ENCODE measurements at places on chromosomes 5 and 9. TPM values are rescaled to one million over a fixed set of nuclear protein-coding genes. Genes with fewer than 3 reads are reported as not detected.

- DNase-seq, result no peak
These were observed 63.7 kb downstream of the IRX2 start for GRCh38 chr5:2687746-2688145.

DNA sequence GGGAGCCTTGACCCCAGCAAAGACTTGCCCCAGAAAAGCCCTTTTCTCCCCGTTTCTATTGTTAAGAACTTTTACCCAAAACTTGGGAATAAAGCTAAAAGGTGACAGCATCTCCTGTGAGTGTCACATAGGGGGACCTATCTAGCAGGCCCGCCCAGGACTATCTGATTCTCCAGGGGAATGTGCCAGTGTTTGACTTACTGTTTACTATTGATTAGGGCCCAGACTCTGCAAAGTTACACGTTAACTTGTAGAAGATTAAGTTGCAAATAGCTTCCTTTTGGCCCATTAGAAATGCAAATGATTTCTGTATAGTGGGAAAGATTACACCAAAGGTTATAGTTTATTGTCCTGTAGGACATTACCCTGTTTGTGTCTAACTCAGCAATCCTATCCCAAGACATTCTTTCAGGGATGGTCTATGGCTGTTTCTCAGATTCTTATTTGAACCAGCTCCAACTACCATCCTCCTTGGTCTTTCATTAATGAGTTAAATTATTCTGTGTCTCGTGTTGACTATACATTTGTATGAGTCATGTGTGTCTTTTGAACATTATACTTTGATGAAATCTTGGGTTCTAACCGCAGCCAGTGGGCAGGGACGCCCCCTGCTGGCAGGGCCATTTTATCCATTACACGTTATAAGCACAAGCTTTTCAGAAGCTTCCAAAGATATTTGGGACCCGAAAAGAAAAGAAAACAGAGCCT is 60.7 kb downstream of the HRH2 start:
- peak; percentile 18 for DNase-seq

DNA sequence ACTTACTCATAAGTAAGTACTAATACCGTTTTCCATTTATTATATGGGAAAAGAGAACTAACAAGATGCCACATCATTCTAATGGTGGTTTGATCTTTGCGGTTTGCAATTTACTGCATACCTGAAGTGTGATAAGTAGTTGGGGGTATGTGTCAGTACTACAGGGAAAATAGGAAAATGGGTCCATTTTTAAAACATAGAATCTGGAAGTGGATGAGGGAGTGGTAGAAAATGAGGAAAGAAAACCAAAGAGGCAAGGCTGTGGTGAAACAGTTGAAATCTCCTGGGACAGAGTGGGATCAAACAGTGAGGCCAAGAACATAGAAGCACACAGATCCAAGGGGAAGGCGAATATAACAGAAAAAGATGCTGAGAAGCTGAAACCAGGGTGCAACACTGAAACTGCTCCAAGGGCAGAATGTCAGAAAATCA is 6.7 kb downstream of the ADAMTSL1 start:
- DNase-seq, result no peak

GRCh38 chr9:94086486-94087345 is 2.5 kb downstream of the PTPDC1 start:
- DNase-seq, result no peak

Gene IRX1
- not detected for total RNA-seq

GRCh38 chr9:70127540-70128416 is 84.1 kb downstream of the MAMDC2 start:
- no peak for DNase-seq

GRCh38 chr5:57698802-57699201 is 216.2 kb upstream of the ACTBL2 start:
- no peak for DNase-seq

Gene TMEM252
- not detected for total RNA-seq

DNA sequence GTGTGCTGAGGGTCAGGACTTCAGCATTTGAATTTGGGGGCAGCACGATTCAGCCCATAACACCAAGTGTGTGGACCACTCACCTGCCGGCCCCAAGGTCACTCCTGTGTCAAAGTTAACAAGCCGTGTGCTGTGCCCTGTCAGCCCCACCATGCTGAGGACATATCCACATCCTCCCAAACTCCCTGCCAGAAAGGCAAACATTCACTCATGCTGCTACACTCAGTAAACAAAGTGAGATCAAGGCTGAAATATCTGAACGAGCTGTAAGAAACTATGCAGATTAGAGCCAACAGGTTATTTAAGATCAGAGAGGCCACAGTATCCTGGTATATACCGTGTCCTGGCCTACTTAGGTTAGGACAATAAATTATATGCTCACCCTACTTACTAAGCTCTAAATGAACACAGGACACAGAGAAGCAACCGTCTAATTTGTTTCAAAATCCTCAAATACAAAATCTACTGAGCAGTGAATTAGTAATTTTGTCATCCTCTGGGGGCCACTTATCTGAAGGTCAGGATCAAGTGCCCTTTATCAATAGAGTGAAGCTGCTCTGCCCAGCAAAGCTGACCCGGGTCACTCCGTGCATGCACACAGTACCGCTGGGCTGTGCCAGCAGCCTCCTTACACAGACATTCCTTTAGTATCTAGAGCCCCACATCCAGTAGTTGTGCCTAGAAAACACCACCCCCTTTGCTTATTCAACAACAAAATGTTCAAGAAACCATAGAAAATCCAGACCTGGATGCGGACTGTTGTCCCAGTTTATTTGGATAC is 28.2 kb downstream of the RETREG1 start:
- no peak for DNase-seq

Gene MED7
- total RNA-seq, result 14.7 TPM

- DNase-seq, result no peak
These were observed 26.7 kb upstream of the ZNF169 start for GRCh38 chr9:94232428-94232827.

Gene CFAP90
- total RNA-seq, result not detected

DNA sequence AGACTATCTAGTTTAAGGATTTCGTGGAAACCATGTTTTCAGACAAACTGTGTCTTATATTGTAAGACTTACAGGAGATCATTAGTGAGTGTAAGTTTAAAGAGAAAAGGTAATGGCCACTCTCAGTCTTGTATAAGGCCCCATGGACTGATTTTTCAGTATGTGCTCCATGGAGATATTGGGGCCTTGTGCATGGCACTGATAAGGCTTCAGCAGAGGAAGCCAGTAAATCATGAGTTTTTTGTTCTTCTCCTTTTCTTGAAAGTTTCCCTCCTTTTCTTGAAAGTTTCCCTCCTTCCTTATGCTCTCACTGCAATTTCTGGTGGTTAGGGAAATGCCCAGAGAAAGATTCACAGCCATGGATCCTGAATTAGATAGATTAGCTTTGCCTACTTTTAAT is 471.3 kb downstream of the LRRC70 start:
- DNase-seq, result no peak

DNA sequence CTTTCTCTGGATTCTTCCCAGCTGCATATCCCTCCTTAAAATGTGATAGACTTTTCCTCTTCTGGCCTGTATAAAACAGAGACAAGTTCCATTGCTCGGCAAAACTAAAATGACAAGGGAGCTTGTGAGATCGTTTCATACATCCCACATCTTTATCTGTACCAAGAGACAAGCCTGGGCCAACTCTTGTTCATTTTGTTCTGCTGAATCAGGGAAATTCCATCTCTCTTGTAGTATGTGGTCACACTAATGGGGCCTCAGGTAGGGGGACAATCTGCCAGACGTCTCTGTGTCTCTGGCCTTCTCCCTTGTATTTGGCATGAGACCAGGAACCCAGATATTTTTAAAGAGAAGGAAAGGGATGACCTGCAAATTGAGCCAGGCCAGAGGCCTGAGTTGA is 18.6 kb upstream of the PAPPA start:
- DNase-seq, result no peak

Gene SLC34A1
- not detected for total RNA-seq

- no peak for DNase-seq
These were observed 29.9 kb upstream of the UBE2QL1 start for GRCh38 chr5:6418679-6419276.

Gene CD72
- 6.4 TPM for total RNA-seq

DNA sequence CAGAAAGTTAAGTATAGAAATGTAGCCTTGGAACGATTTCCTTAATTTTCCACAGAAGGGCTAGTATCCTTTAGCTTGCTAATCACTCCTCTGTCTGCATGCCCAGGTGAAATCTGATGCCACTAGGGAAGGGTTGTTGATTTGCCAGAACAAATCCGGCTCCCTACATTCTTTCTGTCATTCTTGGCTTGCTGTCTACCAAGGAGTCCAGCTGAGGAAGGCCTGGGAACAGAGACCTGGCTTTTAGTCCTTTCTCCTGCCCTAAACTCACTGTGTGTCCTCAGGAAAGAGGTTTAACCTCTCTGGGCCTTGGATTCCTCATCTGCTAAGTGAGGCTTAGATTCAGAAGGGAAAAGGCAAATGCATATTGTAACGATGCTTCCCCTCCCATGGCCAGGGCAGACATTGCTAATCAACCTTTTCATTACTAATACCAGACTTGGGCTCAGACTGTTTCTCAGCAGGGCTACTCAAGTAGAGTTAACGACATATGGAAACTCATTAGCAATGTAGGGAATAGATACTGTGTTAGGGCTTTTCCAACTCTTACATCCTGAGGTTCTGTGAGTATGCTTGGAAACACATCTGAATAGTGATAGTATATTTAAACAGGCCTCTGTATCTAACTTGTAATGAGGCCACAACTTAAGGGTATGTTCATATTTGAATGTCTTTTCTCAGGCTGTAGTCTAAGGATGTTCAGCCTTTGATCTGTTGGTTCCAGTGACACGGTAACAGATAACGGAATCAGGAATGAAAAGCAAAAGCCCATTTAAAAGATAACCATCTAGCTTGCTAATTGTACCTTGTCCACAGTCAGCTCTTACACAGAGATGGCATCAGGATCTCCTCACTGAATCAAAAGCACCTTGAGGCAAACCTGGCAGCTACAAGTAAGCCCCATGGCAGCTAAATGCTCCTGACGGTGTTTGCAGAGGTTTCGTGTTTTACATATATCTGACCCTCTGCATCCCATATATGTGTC is 4.1 kb downstream of the GALNT10 start:
- no peak for DNase-seq

Gene IL4
- total RNA-seq, result 6.8 TPM

GRCh38 chr9:73869264-73869663 is 627.9 kb upstream of the RORB start:
- peak; percentile 1 for DNase-seq

GRCh38 chr9:98593354-98594253 is 115.1 kb downstream of the GABBR2 start:
- no peak for DNase-seq

DNA sequence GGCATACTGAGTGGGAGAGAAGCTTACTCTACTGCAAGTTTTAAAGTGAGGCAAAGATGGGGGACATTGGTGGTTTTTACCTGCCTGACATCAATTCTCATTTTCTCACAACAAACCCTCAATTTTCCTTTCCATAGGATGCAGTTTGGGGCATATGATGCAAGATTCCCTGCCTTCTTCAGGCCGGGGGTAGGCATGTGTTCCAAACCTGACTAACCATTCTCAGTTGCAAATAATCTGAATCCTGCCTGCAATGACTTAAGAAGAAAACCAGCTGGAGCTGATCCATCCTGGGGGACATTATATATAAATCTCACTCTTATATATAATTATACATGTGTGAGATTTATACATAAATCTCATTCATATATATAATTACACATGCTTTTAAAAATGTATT is 223.6 kb upstream of the EFNA5 start:
- no peak for DNase-seq

GRCh38 chr9:91220021-91220420 is 141.7 kb downstream of the AUH start:
- DNase-seq, result no peak

Gene CCNI2
- total RNA-seq, result 9.1 TPM

Gene DMGDH
- not detected for total RNA-seq

Gene SLC35D2
- 8.3 TPM for total RNA-seq

Gene SPEF2
- 6.8 TPM for total RNA-seq

Gene GARIN3
- total RNA-seq, result 0.50 TPM

DNA sequence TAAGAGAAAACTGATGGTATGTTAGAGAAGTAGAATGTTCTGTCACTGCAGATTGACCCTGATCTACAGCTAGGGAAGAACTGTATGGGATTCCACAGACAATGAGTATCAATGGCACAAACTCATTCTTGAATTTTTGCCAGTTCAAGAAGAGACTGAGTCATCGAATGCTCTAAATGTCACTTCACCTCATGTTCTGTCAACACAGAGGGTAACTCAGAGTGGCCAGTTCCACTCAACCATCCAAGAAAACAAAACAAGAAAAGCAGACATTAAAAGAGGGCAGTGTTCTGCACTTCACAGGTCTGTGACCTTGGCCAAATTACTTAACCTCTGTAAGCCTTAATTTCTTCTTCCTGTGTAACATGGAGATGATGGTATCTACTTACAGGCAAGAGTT is 132.2 kb upstream of the HMHB1 start:
- no peak for DNase-seq

- DNase-seq, result no peak
These were observed 5.1 kb downstream of the SLC25A48 start for GRCh38 chr5:135839566-135839965.

DNA sequence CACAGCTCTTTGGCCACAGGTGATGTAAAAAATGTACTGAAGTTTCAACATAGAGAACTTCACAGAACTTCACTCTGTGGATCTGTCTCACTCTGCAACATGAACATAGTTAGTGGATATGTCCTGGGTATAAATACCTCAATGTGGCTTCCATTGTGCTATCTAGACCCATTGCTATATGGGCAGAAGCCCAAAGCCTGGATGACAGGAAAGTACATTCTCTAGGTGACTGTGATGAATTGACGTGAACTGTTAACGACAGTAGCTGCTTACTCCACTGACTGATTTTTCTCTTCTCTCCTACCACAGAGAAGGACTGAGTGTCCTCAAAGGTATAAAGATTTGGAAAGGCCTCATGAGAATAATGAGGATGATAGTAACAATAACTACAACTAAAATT is 270.1 kb upstream of the FTMT start:
- DNase-seq, result no peak

- no peak for DNase-seq
These were observed 3.8 kb upstream of the FBXW11 start for GRCh38 chr5:172010278-172010677.

Gene ZFP62
- 34.1 TPM for total RNA-seq
